ENCODE measurements at places on chromosomes 1 and 21. TPM values are rescaled to one million over a fixed set of nuclear protein-coding genes. Genes with fewer than 3 reads are reported as not detected.

The ZSCAN20 gene
- 6.9 TPM for total RNA-seq

The MAP3K6 gene
- 122 TPM for total RNA-seq

The SPRR2A gene
- total RNA-seq = not detected

The MCOLN2 gene
- total RNA-seq = 12.2 TPM

The L1TD1 gene
- total RNA-seq = 1.3 TPM

The PGLYRP3 gene
- not detected for total RNA-seq

The THEM5 gene
- not detected for total RNA-seq

The GJA5 gene
- 23.6 TPM for total RNA-seq

DNA sequence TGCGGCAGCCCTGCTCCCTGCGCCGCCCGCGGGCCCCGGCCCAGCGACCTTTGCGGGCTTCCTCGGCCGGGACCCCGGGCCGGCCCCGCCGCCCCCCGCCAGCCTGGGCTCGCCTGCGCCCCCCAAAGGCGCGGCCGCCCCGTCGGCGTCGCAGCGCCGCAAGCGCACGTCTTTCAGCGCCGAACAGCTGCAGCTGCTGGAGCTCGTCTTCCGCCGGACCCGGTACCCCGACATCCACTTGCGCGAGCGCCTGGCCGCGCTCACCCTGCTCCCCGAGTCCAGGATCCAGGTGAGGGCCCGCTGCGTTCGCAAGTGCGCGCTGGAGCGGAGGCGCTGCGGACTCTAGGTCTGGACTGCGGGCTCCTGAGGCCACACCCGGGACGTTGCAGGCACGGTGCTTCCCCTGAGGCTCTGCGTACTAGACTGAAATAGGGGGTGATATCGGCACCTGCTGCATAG lies 351 bp downstream of the MIXL1 start:
- DNase-seq = no peak
- H3K36me3 ChIP-seq = no peaks in the 10 kb centered on the region
- H3K4me1 ChIP-seq = peaks cover 5% of the 10 kb centered on the region
- H3K4me3 ChIP-seq = no peak overlapping the region

DNA sequence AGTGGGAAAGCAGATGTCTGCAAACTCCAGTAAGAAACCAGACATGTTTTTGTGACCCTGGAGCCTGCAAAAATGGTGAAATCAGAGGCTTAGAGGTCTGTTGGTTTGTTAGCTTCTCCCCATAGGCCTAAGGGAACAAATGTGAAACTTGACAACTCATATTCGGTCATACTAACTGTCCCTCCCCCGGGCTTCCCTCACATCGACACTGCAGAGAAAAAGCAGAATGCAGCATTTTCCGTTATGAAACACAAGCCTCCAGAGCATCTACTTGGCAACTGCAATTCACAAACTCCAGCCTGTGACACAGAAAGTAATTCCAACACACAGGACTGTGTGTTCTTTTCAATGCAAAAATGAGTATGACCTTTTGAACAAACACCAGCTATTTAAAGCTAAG lies 3.7 kb downstream of the KCNA2 start:
- no peaks in the 10 kb centered on the region for H3K36me3 ChIP-seq
- H3K4me1 ChIP-seq = peaks cover 26% of the 10 kb centered on the region
- no peaks in the 10 kb centered on the region for H3K27me3 ChIP-seq
- no peak overlapping the region for H3K27ac ChIP-seq
- no peak for DNase-seq
- H3K4me3 ChIP-seq = no peak overlapping the region

DNA sequence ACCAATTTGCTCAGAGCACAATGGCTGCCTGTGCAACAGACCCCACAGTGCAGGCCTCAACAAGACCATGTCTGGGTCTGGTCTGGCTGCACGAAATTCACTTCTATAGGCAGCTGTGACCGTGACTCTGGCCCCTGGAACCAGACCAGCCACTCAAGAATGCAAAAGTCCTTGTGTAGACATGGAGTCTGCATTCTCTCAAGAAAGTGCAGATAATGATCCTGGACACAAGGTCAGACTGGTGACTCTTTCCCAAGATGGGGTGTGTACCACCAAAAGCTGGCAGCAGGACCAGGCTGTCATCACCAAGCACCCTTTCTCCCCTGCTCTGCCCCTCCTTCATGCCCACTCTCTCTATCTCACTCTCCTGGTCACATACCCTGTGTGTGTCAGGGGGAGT lies 7.1 kb upstream of the METTL25B start:
- H3K4me1 ChIP-seq = peaks cover 23% of the 10 kb centered on the region
- peaks cover 7% of the 10 kb centered on the region for H3K36me3 ChIP-seq
- H3K27ac ChIP-seq = no peak overlapping the region
- DNase-seq = no peak
- H3K27me3 ChIP-seq = no peaks in the 10 kb centered on the region
- H3K4me3 ChIP-seq = no peak overlapping the region

DNA sequence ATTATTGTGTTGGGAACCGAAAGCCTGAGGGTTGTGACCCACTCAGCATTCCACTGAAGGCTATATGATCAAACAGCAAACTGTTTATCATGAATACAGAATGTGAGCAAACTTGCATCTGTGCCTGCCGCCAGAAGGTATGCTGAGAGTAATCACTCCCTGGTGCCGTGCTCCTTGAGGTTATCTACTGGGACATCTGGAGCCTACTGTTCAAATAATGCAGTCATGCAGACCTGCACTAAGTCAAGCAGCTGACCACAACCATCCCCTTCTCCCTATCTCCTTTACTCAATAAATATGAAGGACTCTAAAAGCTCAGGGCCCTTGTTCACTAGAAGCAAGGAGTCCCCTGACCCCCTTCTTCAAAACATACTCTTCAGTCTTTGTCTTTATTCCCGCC lies 13.5 kb downstream of the GSTM5 start:
- H3K27me3 ChIP-seq = no peaks in the 10 kb centered on the region
- H3K36me3 ChIP-seq = no peaks in the 10 kb centered on the region
- DNase-seq = no peak

GRCh38 chr1:119150150-119150549 lies 9.7 kb upstream of the WARS2 start:
- no peaks in the 10 kb centered on the region for H3K27me3 ChIP-seq
- no peaks in the 10 kb centered on the region for H3K4me1 ChIP-seq
- DNase-seq = no peak
- no peak overlapping the region for H3K27ac ChIP-seq

GRCh38 chr1:59643526-59643925 lies 171.2 kb upstream of the HOOK1 start:
- no peak for DNase-seq

GRCh38 chr1:32972814-32973428 lies 8.3 kb upstream of the RNF19B start:
- no peak overlapping the region for H3K27ac ChIP-seq
- H3K27me3 ChIP-seq = no peaks in the 10 kb centered on the region
- no peaks in the 10 kb centered on the region for H3K4me1 ChIP-seq

GRCh38 chr1:118783095-118783758 lies 204.9 kb downstream of the TBX15 start:
- no peaks in the 10 kb centered on the region for H3K27me3 ChIP-seq
- H3K36me3 ChIP-seq = no peaks in the 10 kb centered on the region
- DNase-seq = no peak
- H3K4me3 ChIP-seq = no peak overlapping the region

- no peak overlapping the region for H3K4me3 ChIP-seq
- H3K4me1 ChIP-seq = no peaks in the 10 kb centered on the region
- no peak overlapping the region for H3K27ac ChIP-seq
- no peak for DNase-seq
- no peaks in the 10 kb centered on the region for H3K36me3 ChIP-seq
Observed at GRCh38 chr21:35111321-35111930, 62.3 kb upstream of the RUNX1 start.

- H3K27me3 ChIP-seq = no peaks in the 10 kb centered on the region
- H3K36me3 ChIP-seq = no peaks in the 10 kb centered on the region
- H3K27ac ChIP-seq = no peak overlapping the region
- H3K4me3 ChIP-seq = no peak overlapping the region
- H3K4me1 ChIP-seq = peaks cover 11% of the 10 kb centered on the region
- no peak for DNase-seq
Observed at GRCh38 chr1:208100906-208101305, 143.3 kb downstream of the PLXNA2 start.

DNA sequence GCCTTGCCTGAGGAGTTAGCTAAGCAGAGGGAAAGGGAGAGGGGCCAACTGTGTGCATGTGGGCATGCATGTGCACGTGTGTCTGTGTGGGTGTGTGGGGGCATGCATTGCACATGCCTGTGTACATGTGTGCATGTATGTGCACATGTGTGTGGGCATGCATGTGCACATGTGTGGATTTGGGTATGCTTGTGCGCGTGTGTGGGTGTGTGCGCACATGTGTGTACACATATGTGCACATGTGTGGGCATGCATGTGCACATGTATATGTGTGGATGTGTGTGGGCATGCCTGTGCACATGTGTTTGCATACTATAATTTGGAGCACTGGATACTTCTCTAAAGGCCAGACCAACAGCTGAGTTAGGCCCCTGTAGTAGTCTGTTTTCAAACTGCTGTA lies 350.0 kb downstream of the PRDM2 start:
- DNase-seq = no peak
- H3K27me3 ChIP-seq = no peaks in the 10 kb centered on the region
- H3K36me3 ChIP-seq = no peaks in the 10 kb centered on the region
- H3K4me3 ChIP-seq = no peak overlapping the region
- no peaks in the 10 kb centered on the region for H3K4me1 ChIP-seq

DNA sequence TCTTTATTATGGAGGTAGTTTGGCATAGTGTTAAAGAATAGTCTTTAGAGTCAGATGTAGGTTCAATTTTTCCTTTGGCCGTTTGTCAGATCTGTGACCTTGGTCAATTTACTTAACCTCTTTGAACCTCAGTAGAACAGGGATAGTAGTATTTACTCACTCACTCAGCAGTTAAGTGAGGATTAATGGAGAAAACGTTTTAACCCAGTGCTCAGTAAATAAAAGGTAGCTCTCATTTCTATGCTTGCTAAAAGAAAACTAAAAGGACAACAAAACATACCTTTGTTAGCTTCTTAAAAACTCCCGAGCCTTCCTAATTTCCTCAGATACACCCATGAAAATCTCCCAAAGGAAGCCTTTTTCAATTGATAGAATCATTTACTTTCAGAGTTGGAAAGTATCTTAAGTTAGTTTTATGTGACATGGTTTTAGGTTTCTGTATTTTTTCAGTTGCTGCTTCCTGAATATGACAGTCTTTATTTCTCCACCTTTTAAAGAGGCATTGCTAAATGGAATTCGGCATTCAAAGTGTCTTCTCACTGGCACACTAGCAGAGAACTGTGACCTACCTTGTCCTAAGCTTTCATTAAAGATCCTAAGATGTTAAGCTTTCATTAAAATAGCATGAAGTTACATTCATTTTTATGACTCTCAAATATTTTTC lies 7.8 kb downstream of the ABCD3 start:
- no peak overlapping the region for H3K27ac ChIP-seq
- no peak overlapping the region for H3K4me3 ChIP-seq
- DNase-seq = no peak
- peaks cover 47% of the 10 kb centered on the region for H3K4me1 ChIP-seq

- no peaks in the 10 kb centered on the region for H3K36me3 ChIP-seq
- H3K4me3 ChIP-seq = no peak overlapping the region
- no peak for DNase-seq
- no peaks in the 10 kb centered on the region for H3K27me3 ChIP-seq
- no peaks in the 10 kb centered on the region for H3K4me1 ChIP-seq
Observed at GRCh38 chr1:108664481-108664880, 3.6 kb upstream of the HENMT1 start.

GRCh38 chr1:149945206-149945605 lies 8.5 kb upstream of the MTMR11 start:
- H3K4me1 ChIP-seq = peaks cover 9% of the 10 kb centered on the region
- no peak for DNase-seq
- no peak overlapping the region for H3K4me3 ChIP-seq
- no peaks in the 10 kb centered on the region for H3K27me3 ChIP-seq
- no peak overlapping the region for H3K27ac ChIP-seq
